ENCODE measurements at places on chromosomes 7 and 10.
A peak's percentile ranks its signal among the peaks of the same experiment; 100 is the strongest.

- DNase-seq = no peak
These were observed 387.2 kb downstream of the TCERG1L start for GRCh38 chr10:130924138-130924819.

GRCh38 chr10:100896876-100897461 is 15.8 kb upstream of the SLF2 start:
- DNase-seq = no peak

DNA sequence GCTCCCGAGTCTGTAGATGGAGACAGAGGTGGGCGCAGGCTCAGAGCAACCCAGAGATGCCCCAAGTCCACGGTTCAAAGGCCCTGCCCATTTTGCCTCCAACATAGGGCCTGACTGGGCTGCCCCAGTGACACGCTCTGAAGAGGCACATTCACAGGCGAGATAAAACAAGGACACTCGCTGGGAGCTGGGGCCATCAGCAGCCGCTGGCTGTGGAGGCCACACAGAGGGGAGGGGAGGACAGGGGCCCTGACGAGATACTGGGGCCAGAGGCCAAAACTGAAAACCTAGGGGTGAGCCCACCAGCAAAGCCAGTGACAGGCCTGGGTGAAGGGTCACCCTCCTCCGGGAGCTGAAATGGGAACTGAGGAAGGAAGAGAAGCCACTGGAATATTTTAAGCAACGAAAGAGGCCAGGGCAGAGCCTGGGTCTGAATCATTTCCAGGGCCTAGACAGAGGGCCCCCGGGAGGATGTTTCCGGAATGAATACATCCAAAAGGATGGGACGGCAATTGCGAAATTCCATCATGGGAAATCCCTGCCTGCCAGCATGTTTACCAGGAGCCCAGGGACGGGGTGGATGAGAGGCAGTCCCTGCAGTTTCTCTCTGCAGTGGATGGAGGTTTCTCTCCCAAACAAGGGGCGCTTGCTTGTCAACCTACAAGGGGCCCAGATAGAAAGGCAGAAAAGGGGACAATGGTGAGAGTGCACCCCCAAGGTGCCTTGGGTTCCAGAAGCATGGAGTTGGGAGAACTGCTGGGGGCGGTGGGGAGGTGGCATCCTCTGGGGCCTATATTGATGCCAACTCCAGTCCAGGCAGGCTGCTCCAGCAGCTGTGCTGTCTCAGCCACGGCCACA is 29.0 kb upstream of the HSPA12A start:
- no peak for DNase-seq

DNA sequence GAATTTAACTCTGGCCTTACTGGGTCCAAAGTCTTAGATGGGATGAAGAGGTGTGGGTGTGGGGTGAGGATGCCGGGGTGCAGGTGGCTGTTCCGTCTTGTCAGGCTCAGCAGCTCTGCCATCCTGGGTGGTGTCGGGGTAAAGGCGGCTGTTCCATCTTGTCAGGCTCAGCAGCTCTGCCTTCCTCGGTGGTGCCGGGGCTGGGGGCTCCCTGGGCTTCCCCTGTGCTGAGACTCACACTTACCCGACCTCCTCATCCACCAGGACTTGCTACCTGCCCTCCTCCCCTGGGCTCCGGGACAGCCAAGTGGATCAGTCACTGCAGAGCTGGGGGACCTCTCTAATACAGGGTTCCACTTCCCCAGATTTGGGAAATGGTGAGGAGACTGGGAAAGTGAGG is 244.3 kb upstream of the SHH start:
- no peak for DNase-seq

GRCh38 chr10:18561861-18562551 is 89.4 kb downstream of the NSUN6 start:
- DNase-seq = no peak

- DNase-seq = no peak
These were observed 739 bp downstream of the MPP7 start for GRCh38 chr10:28302012-28302637.

DNA sequence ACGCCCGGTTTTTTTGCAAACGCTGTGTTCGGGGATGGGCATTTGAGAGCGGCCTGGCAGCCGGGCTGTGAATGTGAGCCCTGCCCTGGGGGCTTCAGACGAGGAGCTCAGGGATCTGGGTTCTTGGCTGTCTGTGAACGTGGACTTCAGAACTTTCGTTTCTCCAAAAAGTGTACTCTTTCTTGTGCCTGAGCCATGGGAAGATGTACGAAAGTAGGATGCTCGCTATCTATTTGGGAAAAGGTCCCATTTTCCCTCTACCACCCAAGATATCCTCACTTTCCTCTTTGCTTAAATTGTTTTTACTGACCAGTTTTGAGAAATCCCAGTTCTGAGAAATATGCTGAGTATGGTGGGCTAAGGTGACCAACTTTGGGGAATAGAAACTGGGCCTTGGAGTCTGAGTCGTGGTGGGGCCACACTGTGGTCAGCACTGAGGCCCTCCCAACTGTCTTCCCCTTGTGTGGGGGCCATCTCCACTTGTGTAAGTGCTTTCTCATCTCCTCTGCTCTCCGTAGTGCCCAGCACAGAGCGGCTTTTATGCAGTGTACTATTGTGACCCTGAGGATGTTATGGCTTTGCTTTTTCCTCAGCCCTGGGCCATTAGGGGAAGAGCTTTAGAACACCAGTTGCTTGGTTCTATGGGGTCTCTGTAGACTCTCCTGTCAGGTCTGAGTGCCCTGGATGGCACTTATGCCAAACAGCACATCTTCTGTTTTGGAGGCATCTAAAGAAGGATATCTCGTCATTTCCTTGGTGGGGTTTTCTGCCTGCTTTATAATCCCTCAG is 918 bp downstream of the DBNL start:
- DNase-seq = no peak

DNA sequence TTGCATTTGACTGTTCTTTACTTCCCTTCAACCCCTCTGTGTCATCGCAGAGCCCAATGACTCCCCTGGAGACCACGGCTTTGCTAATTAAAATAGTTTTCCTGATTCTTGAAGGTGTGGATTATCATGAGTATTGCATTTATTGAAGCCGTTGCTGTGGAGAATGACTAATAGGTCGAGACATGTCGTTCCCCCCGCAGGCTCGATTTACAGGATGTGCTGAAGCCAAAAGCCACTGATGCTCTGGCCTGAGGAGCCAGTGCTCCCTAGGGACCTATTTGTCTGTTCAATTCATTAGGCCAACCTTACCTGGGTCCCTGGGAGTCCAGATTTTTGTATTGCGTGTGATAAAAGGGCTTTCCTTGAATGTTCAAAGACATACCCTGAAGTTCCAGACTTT is 102.3 kb downstream of the NPTX2 start:
- no peak for DNase-seq

GRCh38 chr7:134528749-134529148 is 1.4 kb downstream of the AKR1B10 start:
- no peak for DNase-seq

DNA sequence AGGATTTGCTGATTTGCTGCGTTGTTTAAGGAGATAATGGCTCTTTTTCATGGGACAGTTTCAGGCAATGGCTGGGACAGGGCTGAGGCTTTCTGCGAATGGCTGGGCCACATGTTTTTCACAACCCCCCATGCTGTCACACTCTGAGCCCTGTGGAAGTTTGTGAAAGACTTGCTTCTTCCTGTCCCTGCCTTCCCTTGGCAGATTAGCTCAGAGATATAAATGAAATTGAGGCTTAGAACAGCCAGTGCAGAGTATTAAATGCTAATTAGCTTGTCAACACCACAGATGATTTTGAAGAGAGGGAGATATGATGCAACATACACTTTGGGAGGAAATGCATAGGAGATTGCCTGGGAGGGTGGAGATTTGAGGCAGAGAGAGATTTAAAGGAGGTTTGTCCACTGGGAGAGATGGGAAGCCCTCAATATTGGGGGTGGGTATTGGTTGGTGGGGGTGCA is 232.0 kb downstream of the SH2D4B start:
- no peak for DNase-seq

DNA sequence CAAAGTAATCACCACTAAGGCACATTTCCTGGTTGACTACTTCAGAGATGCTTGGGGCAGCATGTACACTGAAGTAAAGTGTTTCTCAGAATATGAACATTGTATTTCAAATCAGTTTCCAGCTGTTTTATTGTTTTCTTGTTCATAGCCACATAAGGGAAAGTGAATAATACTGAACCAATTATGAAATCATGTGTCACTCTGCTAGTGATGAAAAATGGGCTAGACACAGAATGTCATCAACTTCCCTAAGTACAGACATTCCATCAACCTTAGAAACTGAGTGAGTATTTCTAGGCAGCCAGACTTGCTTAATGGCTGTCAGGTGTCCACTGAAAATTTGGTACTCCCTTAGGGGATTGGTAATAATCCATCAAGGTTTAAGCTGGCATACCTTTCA is 603.5 kb downstream of the ARL4A start:
- no peak for DNase-seq

DNA sequence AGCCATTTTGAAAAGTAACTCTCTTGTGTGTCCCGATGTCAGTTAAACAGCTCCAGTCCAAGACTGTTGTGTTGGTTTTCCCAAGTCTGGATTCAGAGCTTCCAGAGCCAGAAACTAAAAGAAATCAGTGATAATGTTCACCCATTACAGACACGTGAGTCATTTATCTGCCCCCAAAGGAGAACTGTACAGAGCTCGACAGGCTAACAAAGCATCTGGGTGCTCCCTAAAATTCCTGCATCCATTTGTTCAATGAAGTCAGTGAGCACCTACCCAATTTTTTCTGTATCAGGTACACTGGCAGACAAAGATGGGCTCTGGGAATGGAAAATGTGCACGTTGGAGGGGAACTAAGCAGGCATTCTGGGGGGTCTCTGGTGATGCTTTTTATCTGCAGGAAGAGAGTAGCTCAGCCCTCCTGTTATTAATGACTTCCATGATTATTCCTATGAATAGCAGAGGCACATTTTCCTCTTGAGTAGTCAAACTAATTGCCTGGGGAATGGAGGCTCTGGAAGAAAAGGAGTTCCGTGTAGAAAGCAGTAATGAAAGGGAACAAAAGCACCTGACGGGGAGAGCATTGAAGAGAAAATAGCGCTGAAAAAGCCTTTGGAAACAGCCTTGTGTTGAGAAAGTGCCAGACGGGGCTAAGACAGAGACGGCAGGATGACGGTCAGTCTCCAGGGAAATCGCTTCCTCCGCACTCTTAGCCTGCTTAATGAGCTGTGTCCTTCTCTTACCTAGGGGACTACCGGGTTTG is 75.3 kb downstream of the GAD2 start:
- no peak for DNase-seq

- no peak for DNase-seq
These were observed 44.5 kb downstream of the HBP1 start for GRCh38 chr7:107213193-107213788.

GRCh38 chr7:155928583-155928982 is 116.3 kb upstream of the SHH start:
- no peak for DNase-seq

- no peak for DNase-seq
These were observed 55.4 kb downstream of the CACNA2D1 start for GRCh38 chr7:82388138-82388537.

DNA sequence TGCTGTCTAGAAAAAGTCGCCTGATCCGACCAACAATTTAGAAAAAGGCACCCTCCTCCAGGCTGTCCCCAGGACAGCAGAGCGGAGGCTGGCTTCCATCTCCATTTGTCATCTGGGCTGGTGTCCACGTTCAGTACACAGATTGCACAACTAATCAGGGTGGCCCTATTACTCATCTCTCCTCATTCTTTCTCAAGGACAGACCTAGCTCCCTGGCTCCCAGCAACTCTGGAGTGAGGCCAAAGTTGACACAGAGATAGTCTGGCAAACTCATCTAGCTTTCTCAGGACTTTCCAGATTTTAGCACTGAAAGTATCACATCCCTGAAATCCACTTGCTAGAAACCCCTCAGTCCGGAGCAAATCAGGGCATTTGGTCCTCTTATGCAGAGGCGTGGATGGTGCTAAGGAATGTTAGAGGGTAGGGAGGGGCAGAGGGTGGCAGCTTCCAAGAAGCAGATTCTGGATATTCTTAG is 75.1 kb downstream of the DNAH11 start:
- DNase-seq = no peak

- no peak for DNase-seq
These were observed 19.1 kb downstream of the PI4K2A start for GRCh38 chr10:97659589-97659988.

GRCh38 chr7:97835296-97836138 is 36.7 kb downstream of the ASNS start:
- DNase-seq = peak; percentile 34

DNA sequence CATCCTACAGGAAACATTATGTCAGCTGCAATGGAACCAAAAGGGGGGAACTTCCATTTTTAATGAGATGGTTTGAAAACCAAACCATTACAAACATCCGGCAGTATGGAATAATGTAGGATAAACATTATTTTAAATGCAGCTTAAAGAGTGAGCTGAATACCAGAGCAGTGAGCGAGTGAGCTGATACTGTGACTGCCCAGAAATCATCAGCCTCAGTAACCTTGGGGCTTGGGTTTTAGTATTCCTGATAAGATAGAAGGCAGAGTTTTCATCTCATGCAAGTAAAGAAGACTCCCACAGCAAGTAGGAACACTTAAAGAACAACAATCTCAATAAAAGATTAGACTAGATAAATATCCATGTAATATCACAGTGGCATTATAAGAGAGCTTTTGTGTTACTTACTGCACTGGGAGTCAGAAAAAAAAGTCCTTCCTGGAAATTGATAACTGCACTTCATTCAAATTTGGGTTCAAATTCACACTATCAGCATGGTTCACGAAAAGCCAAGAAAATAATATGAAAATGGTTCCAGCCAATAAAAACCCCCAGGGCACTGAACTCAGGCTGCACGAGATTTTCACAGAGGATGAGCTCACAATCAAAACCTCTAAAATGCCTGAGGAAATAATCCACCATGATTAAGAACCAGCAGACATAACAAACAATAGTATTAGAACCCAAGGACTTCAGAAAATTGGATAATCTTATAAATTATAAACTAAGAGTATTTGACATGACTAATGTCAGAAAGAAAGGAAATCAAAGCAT is 115.7 kb downstream of the MTPAP start:
- DNase-seq = no peak

- no peak for DNase-seq
These were observed 24.2 kb downstream of the MYPN start for GRCh38 chr10:68133523-68133922.

DNA sequence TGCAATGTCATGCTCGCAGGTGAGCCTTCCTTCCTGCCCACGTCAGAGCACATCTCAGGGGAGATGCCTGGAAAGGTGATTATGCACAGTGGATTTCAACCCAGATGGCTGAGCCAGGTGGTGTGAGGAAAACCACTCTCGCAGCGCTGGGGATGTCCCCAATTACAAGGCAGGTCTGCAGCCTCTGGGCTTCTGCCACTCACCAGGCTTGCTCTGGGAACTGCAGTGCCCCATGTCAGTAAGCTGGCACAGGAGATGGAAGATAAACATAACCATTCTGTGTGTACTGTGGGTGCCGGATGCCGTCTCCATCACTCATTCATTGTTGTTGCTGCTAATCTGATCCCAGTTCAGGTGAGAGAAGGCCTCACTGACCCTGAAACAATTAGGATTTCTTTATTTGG is 222.9 kb upstream of the PITRM1 start:
- DNase-seq = no peak

GRCh38 chr7:137871170-137871915 is 24.6 kb upstream of the DGKI start:
- DNase-seq = no peak
